ENCODE measurements at places on chromosomes 16 and 17. TPM values are rescaled to one million over a fixed set of nuclear protein-coding genes. Genes with fewer than 3 reads are reported as not detected.
A peak's percentile ranks its signal among the peaks of the same experiment; 100 is the strongest.

DNA sequence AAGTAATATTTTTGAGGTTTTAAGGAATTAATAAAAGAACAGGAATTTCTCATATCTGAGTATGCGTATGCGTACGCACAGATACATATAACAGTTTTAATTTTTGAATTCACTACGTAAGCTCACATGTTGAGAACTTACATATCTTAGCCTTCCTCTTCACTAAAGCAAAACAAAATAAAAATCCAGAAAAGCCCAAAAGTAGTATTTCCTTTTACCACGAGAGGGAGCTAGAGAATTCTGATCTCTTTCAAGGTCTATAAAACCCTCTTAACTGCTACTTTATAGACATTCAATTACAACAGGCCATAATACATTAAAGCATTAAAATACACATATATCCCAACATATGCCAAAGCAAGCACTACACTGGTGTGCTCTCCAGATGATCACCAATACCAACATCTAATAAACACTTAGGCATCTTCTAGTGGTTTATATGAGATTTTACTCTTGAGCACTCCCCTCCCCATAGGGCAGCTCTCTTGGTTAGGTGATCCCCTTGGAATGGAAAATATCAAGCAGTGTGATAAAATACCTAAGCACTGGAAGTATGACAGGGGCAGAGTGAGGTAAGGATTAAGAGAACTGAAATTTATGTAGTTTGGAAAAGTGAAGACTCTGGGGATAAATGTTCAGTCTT is 94.0 kb downstream of the SKAP1 start:
- H3K27me3 ChIP-seq, result peaks cover 59% of the 10 kb centered on the region
- H3K4me3 ChIP-seq, result no peak overlapping the region
- H3K27ac ChIP-seq, result no peak overlapping the region
- no peaks in the 10 kb centered on the region for H3K36me3 ChIP-seq

DNA sequence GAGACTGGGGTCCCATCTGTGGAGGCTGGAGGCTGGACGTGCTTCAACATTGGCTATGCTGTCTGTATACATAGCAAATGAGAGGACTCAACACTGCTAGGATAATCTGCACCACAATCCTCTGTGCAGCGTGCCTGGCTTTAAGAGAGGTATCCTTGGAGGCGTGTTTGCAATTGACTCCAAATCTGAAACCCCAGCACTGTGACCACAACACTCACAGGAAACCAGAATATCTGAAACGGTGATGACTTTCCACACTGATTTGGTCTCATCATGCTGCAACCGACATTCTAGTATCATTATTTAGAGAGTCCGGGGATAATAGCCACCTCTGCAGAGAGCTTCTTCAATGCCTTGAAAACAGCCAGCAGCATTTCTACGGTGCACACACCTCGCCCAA is 35.1 kb downstream of the TLE7 start:
- H3K4me1 ChIP-seq, result no peaks in the 10 kb centered on the region
- H3K36me3 ChIP-seq, result no peaks in the 10 kb centered on the region

GRCh38 chr16:55672471-55672870 is 16.7 kb downstream of the SLC6A2 start:
- H3K4me3 ChIP-seq, result no peak overlapping the region
- DNase-seq, result no peak
- no peaks in the 10 kb centered on the region for H3K36me3 ChIP-seq

DNA sequence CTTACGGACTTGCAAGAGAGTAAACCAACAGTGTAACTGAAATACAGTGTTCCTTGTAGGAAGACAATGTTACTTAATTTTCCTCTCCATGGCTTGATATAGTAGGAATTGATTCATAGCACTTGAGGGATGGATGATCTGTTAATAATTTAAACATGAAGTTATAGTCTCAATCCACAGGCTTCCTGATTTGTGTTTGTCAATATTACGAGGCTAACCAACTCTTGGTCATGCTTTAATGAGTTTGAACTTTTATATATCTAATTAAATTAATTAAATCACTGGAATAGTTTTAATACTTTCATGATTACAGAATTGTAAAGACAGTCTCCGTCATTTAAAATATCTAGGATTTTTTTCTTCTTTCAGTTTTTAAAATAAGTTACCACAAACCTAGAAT is 112.0 kb upstream of the HAS3 start:
- no peaks in the 10 kb centered on the region for H3K36me3 ChIP-seq
- H3K4me1 ChIP-seq, result peaks cover 33% of the 10 kb centered on the region
- H3K27ac ChIP-seq, result peak overlapping the region; percentile 79
- no peak for DNase-seq

GRCh38 chr16:79392081-79392480 is 208.5 kb downstream of the MAF start:
- no peak overlapping the region for H3K27ac ChIP-seq
- no peaks in the 10 kb centered on the region for H3K4me1 ChIP-seq

DNA sequence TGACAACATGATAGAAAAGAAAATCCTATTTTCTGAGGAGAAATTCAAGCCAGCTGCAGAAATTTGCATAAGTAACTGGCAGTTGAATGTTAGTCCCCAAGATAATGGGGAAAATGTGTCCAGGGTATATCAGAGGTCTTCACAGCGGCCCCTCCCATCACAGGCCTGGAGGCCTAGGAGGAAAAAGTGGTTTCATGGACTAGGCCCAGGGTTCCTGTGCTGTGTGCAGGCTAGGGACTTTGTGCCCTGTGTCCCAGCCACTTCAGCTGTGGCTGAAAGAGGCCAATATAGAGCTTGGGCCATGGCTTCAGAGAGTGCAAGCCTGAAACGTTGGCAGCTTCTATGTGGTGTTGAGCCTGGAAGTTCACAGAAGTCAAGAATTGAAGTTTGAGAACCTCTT is 35.6 kb downstream of the TMEM100 start:
- no peaks in the 10 kb centered on the region for H3K36me3 ChIP-seq
- DNase-seq, result no peak
- H3K27ac ChIP-seq, result no peak overlapping the region
- peaks cover 4% of the 10 kb centered on the region for H3K27me3 ChIP-seq

DNA sequence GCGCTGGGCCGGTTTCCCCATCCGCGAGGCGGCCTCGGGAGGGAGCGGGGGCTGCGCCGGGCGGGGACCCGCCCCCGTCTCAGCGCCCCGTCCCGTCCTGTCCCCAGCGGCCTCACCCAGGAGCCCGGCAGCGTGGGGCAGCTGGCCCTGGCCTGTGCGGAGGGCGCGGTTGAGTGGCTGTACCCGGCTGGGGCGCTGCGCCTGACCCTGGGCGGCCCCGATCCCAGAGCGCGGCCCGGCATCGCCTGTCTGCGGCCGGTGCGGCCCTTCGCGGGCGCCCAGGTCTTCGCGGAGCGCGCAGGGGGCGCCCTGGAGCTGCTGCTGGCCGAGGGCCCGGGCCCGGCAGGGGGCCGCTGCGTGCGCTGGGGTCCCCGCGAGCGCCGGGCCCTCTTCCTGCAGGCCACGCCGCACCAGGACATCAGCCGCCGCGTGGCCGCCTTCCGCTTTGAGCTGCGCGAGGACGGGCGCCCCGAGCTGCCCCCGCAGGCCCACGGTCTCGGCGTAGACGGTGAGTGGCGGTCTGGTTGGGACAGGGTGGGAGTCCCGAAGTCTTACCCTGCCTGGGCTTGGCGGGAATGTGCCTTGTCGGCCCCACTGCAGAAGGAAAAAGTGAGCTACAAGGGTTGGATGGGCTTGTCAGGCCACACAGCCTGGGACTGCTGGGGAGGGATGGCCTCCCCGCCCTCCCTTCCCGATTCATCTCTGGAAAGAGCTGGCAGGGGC is 720 bp downstream of the METRN start:
- H3K27ac ChIP-seq, result no peak overlapping the region
- no peaks in the 10 kb centered on the region for H3K36me3 ChIP-seq
- H3K4me1 ChIP-seq, result peaks cover 29% of the 10 kb centered on the region
- no peaks in the 10 kb centered on the region for H3K27me3 ChIP-seq

The SPN gene
- total RNA-seq, result 0.07 TPM

The MYH1 gene
- total RNA-seq, result not detected

The CANT1 gene
- total RNA-seq, result 71.3 TPM

The ALOXE3 gene
- total RNA-seq, result 0.82 TPM

The GP2 gene
- total RNA-seq, result not detected
